ENCODE measurements at places on chromosomes 1 and 21.

DNA sequence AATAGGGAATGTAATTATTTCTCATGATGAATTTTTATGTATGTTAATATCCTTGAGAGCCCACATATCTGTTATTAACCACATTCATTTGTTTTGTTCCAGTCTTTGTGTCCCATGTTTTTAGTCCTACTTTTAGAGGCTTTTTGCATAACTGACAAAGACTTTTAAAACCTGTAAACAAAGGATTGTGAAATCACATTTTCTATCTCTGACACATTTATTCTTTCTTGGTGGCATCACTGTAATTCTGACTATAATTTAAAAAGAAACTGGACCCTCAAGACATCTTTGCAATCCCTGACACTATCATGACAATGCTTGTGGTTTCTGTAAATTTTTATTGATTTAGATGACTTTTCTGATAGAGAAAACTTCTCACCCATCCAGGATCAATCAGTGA, 313.1 kb downstream of the SIPA1L2 start:
- no peak for DNase-seq

DNA sequence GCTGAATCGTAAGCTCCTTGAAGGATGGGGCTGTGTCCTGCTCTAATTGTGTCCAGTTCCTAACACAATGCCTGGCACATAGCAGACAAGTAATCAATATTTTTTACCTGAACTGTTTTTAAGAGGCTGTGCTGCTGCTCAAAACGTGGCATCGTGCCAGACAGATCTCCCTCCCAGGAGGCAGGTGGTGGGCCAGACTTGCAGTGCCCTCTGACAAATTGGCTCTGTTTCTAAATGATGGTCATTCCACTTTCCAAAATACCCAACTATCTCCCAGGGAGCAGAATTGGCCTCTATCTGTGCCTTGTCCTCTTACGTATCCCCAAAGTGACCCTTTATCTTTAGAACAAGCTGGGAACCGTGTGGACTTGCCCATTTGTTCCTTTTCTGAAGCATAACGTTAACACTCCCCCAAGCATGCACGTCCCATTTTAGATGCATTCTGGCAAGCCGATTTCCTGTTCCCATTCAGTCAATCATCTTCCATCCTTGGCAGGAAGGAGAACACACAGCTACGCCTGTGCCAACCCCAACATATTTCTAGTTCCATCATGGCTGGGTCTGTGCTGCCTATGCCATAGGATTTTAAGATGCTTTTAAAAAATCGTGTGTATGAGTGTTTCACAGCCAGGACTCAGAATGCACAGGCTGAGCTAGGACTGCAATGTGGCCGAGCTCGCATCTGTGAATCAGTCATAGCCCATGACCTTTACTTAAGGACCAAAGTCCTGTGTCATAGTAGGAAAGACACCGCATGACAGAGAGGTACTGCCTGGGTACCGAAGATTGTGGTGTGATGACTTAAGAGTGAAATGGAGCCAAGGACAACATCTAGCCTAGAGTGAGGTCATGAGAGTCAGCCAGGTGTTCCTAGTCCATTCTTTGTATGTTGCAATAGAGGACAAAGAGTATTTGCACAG, 408.6 kb downstream of the PRDM2 start:
- DNase-seq = no peak

DNA sequence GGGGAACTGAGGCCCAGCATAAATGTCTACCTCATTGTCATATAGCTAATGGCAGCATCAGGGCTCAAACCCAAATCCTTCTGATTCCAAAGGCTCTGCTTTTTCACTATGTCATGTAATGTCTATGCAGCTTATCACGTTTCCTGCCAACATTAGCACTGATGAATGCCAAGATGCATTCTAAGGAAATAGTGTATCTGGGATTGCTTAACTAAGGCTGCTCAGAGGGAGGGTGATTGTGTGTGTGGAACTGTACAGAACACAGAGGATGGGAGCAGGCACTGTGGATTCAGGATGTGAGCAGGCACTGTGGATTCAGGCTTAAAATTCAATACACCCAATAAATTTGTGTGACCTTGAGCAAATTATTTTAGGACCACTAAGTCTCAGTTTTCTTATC, 456.4 kb upstream of the DEPDC1 start:
- DNase-seq = no peak

- no peak for DNase-seq
Measured at GRCh38 chr1:165896277-165896676, 68.9 kb downstream of the UCK2 start.

- DNase-seq = no peak
Measured at GRCh38 chr1:8663090-8663802, 154.2 kb downstream of the RERE start.

DNA sequence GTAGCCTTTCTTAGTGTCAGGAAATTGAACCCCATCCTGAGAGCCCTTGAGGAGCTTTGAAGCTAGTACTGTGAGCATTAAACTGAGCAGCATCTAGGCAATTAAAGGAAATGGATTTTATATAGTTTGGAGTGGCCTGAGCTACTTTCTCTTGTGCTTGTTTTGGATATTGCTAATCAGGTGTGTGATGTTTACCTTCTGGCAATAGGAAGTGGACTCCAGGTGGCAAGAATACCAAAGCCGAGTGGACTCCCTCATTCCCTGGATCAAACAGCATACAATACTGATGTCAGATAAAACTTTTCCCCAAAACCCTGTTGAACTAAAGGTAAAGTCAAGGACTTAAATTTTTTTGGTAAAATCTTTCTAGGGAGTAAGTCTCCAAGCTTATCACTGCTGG, 79.4 kb downstream of the MACF1 start:
- no peak for DNase-seq

DNA sequence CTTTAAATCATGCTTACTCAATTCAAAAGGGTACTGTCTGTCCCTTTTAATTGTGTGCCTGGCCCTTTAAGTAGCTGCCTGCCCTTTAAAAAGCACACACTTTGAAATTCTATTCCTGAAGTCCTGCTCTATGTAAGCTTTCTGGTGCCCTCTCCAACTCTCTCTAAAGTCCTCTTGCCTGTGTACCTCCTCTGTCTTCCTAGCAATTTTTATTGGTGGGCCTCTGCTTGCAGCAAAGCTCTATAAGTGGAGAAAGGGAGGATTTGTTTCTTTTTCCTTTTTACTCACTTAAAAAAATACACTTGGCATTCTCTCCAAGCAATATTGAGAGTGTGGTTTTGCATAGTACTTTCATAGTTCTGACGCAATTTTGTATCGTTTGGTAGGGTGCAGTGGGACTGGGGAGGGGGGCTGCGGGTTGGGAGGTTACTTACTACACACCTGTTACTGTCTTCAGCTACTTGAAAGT, 135.4 kb downstream of the LMO4 start:
- no peak for DNase-seq

DNA sequence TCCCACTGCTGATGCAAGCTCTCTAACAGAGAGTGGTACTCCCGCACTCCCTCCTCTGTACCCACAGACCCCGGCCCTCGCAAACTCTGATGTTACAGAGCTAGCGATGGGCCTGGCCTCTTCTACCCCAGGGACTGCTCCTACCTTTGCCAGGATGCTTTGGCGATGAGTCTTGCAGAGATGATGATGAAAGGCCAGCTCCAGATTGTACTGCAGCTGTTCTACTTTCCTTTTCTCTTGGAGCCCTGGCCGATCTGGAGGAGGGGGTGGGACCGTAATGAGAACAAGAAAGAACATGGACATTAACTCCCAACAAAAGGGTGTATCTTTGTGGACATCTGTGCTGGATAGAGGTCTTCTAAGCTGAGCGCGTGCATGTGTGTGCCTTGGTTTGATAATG, 6.0 kb upstream of the LINGO4 start:
- no peak for DNase-seq

- DNase-seq = no peak
Measured at GRCh38 chr1:216086678-216087077, 336.6 kb downstream of the USH2A start.

GRCh38 chr1:226656601-226657277, 82.3 kb downstream of the ITPKB start:
- no peak for DNase-seq

DNA sequence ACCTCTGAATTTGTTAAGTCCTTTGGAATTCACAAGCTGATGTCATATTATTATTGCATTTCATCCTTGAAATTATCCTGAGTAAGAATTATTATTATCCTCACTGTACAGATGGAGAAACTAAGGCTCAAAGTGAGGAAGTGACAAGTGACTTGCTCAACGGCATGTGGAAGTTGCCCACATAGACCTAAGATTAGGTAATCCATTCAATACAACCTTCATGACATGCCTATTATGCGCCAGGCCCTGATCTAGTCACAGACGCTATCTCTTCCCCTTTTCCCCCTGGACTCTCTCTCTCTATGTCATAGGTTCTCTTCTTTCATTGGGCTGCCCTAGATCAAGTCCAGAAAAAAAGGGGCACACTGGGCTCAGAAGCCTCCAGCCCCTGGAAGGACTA, 84.9 kb upstream of the KCNK2 start:
- DNase-seq = no peak

GRCh38 chr1:162144853-162145252, 75.4 kb downstream of the NOS1AP start:
- DNase-seq = no peak

DNA sequence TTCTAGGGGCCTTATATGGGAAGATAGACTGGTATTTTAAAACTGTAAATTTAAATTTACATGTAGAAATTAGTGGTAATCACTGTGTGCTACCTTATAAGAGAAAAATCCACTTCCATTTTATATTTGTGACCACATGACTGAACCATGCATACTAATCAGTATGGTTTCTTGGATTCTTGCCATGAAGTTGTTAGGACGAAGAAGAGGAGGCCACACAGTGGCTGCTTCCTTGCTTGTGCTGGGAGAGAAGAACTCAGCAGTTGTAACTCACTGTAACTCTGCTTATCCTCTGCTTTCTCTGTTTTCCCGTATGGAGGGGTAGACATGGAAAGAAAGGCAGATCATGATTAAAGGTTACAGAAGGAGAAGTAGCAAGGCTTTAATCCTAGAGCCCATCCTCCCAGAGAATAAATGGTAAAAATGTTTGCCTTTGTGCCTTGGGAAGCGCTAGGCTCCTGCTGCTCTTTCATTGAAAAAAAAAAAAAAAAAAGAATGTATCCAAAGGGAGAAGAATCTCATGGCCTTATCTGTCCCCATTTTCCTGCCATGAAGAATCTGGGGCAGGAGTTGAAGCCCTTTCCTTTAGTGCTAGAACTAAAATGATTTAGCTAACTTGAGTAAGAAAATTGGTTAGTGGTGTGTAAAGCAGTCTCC, 32.4 kb downstream of the KCTD3 start:
- no peak for DNase-seq

DNA sequence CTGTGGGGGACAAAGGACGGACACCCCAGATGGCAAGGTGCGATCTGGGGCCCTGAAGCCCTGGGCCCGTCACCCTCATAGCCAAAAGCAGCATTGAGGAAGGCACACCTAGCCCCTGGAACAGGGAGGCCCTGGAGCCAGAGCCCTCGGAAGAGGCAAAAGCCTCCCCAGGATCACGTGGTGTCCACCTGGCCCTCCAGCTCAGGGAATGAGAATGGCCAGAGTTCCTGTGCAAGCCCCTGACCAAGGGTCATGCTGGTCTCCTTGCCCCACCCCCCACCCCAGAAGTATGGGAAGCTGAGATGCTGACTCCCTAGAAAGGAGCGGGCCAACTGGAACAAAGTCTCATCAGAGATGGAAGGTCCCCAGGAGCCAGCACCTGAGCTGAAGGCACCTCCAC, 1.0 kb upstream of the PDZK1IP1 start:
- no peak for DNase-seq

DNA sequence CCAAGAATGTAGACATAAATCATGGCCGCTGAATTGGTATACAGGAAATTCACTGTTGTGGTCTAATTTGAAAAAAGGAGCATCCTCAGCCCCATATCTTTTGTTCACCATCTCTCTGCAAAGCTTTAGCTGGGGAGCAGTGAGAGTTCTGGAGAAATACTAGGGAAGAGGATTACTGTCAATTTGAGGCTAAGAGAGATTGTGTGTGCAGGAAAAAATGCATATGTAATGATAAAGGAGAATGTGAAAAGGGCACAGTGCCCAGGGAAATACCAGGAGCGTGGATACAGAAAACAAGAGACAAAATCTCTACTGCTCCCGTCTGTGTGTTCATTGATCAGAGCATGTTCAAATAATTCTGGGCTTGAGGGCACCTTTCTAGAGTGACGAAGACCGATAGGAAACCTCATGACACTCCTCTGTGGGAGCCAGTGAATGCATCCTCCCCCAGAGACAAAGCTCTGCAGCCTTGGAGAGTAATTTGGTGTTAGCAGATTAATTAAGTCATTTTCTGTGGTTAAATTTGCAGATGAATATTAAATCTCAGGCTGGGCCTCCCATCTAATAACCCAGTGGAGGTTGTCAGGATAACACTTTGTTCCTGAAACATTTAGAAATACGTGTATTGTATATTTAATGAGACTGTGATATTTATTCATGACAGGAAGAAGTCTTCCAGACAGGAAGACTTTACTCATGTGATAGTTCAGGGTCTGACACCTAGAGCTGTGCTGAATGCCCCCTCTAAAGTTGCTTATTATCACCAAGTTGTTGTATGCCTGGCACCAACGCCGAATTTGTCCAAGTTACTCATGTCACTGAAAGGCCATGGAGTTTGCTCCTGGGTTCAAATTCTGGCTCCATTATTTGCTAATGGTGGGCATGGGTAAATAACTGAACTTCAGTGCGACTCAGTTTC, 287.3 kb upstream of the SGIP1 start:
- DNase-seq = no peak

DNA sequence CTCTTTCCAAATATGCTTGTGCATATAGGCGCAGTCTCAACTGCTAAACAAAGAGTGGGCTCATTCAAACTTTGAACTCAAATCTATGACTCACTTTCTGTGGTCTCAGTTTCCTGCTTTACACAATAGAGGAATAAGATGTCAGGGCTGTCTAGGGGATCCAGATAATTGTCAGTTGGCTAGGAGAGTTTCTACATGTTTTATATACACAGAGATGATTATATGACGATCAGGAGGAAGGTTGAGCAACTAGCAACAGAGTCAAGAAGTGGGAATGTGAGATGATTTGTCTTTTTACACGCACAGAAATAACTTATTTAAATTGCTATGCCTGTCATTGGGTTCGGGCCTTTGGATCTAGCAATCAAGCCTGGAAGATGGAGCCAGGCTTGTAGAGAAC, 299.4 kb upstream of the LYPLAL1 start:
- no peak for DNase-seq
